ENCODE measurements at places on chromosomes 7 and 10.

- DNase-seq, result no peak
Measured at GRCh38 chr10:31749981-31750840, 178.4 kb downstream of the ARHGAP12 start.

- DNase-seq, result no peak
Measured at GRCh38 chr10:10126218-10126617, 891.5 kb upstream of the CELF2 start.

DNA sequence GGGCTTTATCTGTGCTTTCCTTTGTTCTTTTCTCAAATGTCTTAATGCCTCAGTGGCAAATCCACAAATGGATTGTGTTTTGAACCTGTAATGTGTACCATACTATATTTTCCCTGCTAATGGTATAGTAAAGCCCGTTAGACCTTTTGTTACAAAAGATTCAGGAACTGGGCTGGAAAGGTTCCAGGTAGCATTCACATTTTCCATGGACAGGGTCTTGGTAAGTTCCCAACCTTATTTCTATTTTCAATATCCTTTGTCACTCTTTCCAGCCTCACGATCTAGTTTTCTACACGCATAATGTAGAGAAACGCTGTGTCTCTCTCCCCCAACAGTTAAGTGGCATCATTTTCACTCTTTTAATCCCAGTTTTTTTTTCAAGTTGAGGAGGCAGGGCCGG lies 153.0 kb downstream of the PLCE1 start:
- no peak for DNase-seq

DNA sequence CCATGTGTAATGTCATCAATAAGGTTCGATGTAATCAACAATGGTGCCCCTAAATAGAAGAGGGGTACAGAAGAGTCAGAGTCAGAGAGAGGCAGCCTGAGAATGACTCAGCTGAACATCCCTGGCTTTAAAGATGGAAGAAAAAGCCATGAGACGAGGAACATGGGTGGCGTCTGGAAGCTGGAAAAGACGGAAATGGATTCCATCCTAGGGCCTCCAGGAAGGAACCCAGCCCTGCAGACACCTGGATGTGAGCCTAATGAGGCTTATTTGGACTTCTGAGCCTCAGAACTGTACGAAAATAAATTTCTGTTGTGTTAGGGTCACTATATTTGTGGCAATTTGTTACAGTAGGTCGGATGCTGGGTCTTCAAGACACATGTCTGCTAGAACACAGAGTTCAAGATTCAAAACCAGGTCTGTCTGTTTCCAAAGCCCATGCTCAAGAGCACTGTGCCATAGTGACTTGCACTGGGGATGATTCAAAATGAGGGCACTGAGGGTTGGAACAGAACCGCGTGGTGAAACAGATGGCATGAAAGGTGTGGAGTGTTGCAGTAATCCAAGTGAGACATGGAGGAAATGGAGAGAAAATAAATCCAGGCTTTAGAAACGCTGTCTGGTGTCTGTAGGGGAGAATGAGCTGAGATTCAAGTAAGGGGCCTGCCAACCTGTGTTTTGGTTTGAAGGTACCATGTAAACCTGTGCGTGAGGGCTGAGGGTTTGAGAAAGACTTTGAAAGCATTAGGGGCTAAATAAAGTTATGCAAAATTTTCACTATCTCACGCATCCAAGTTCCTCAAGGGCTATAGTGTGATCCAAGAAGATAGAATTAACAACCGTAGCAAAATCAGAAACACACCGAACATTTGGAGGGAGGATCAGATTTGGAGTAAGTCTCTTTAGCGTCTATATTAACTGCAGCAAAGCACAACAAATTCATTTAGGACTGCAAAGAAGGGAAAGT lies 849.1 kb upstream of the AUTS2 start:
- DNase-seq, result no peak

GRCh38 chr7:124689523-124689922 lies 76.1 kb downstream of the GPR37 start:
- DNase-seq, result no peak

DNA sequence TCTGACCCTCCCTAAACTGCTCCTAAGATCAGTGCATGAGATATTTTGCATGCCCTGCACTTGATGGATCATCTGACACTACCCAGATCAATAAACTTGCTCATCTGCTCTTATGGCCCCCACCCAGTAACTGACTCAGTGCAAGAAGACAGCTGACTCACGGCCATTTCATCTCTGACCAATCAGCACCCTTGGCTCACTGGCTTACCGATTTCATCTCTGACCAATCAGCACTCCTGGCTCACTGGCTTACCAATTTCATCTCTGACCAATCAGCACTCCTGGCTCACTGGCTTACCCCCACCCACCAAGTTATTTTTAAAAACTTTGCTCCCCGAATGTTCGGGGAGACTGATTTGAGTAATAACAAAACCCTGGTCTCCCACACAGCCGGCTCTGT lies 37.2 kb upstream of the OPTN start:
- no peak for DNase-seq

GRCh38 chr7:137418841-137419240 lies 75.3 kb upstream of the PTN start:
- no peak for DNase-seq

GRCh38 chr10:97220355-97220754 lies 34.6 kb upstream of the SLIT1 start:
- no peak for DNase-seq

DNA sequence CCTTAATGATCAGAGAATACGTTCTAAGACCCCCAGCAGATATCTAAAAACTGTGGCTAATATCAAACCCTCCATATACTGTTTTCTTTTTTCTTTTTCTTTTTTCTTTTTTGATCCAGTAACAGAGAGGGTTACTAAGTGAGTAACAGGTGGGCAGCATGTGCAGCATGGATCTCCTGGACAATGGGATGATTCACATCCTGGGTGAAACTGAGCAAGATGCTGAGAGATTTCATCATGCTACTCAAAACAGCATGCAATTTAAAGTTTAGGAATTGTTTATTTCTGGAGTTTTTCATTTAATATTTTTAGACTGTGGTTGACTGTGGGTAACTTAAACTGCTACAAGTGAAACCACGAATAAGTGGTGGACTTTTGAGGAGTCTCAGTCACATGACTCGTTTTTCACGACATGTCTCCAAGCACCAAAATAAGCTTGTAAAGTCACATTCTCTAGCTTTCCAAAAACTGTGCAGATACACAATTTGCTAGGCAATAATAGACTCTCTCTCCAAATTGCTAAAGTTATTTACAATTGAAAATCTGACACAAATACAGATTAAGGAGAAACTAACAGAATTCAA lies 716.2 kb downstream of the NXPH1 start:
- DNase-seq, result no peak

- DNase-seq, result no peak
Measured at GRCh38 chr10:102157224-102157623, 5.0 kb downstream of the NOLC1 start.

DNA sequence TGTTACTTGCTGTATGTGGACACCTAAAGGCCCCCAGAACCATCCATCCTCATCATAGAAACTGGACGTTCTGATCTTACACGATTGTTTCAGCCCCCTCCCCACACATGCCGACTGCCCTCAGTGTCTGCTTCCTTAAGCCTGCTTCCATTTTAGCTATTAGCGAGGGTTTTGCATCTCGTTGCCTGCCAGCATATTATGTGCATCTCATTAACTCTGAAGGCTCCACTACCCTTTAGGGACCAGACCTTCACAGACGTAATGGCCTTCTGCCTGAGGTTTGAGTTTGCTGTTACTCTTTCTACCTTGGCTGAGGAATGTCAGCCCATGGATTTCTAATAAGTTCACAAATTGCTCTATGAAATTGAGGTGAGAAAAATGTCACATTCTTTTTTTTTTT lies 53.9 kb upstream of the LRGUK start:
- DNase-seq, result no peak

- DNase-seq, result no peak
Measured at GRCh38 chr10:69434926-69435325, 16.3 kb upstream of the TSPAN15 start.

DNA sequence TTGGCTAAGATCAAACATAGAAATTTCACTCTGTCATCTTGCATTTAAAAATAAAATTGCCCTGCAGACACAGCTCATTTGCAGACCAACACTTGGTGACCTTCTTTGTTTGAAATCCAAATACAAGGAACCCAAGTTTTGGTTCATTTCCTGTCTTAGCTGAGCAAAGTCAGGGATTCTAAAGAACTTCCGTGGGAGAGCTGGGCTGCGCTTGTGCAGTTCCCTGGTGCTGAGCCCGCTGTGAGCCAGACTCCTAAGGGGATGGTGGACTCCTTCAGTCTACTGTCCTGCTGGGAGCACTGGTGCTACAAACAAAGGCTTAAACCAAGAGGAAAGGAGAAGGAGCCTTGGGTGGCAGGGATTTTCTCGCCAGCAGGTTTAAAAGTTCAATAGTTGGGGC lies 60.0 kb downstream of the MYOF start:
- no peak for DNase-seq

GRCh38 chr7:113083132-113083815 lies 3.4 kb downstream of the GPR85 start:
- DNase-seq, result no peak

- DNase-seq, result no peak
Measured at GRCh38 chr7:100171840-100172239, 3.4 kb upstream of the GAL3ST4 start.

- DNase-seq, result no peak
Measured at GRCh38 chr10:2791774-2792443, 275.4 kb upstream of the PFKP start.

DNA sequence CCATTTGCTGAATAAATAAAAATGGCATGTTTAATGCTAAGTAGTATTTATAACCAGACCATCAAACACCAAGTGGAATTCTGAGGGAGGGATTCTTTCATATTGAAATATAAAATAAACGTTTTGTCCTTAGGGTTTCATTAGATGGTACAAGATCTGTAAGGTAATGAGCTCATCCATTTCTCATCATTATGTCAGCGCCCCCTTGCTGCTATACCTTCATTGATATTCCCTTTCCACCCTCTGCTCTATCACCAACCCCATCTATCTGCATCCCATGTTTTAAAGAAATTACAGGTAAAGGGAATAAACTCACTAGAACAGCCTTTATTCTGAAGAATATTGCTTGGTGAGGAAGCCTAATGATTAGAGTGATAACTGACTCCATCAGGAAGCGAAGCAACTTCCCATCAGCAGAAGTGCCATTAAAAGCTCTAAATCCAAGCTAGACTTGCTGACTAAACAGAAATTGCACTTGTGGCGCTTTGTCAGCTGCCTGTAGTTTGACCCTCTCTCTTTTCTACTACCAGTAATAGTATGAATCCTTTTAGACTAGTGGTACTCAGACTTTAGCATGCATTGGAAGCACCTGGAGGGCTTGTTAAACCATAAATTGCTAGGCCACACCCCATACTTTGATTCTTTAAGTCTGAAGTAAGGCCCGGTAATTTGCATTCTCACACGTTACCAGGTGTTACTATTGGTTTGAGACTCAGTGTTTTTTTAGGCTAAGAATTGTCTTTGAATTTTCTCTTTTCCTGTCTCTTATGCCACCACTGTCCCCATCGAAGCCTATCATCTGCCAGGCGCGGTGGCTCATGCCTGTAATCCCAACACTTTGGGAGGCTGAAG lies 27.5 kb downstream of the ADD3 start:
- DNase-seq, result no peak

- DNase-seq, result no peak
Measured at GRCh38 chr10:129784891-129785290, 179.2 kb downstream of the EBF3 start.

GRCh38 chr10:79244841-79245504 lies 102.3 kb upstream of the PPIF start:
- no peak for DNase-seq

DNA sequence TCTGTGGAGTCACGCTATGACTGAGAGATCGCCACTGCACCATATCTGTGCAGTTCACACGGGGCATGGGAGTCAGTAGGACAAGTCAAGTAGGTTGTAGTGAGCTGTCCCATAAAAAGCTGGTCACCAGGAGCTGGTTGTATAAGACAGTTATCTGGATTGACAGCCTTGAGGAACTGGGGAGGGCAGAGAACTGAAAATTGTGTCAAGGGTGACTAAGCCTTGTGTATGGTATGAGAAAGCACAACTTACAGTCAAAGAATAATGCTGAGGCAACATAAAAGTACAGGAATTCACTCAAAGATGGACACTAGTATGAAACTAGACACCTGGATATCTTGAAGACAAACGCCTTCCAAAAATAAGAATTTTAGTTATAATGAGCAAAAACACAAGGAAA lies 564.9 kb downstream of the POM121L12 start:
- DNase-seq, result no peak

DNA sequence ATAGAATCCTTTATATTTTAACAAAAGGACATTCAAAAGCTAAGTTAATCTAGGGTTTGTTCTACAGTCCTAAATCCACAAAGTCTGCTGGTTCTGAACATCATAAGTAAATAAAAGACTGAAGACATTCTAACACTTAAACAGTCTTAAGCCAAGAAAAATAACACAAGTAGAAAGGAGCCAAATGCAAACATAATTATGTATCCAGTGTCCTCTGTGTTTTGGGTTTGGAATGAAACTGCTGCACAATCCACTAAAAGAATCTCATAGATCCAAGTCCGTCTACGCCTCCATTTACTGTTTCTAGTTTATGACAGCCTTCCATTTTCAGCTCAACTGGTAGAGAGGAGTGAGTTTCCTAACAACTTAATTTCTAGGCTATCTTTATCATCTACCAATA lies 623.6 kb upstream of the FZD8 start:
- DNase-seq, result no peak

DNA sequence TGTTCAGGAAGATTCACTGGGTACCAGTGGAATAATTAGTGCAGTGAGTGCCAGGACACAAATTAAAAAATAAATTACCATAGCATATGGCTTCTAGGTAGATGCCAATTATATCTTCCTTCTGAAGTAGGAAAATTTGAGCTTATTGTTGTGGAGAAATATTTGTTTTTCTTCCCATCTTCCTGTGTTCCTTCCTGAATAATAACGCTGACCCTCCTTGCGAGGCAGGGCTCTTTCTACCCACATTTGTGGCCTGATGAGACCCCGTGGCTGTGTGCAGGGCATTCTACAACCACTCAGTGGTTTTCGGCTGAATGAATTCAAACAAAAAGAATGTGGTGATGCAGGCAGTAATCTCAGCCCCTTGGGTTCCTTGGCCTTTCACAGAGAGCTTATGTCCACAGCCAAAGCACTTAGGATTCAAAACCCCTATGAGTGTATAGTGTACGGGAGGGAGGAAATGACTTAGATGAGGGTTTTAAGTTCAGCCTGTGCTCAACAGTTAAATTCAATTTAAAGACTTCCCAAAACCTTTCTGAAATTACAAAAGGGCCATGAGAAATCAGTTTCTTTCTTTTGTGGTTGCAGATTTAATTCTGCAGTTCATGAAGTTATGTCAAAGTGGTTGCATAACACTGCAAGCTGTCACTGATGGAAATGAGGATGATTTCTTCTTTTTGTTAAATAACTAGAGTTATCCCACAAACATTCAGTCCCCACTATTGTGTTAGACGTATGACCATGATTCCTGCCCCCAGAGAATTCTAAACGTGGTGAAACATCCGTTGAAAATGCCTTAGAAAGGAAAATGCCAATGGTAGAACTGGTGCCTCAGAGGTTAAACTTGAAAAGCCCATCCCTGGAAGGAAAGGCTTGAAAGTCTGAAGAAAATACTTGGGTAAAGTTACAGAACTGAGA lies 255.3 kb downstream of the FZD1 start:
- DNase-seq, result no peak

Measured in stimulated activated CD8-positive, alpha-beta memory T cell treated with anti-CD3 and anti-CD28 coated beads, Interleukin-15, amount 100 ng/mL, for 4 hours (primary cell).